ENCODE measurements at places on chromosomes 3 and 15. TPM values are rescaled to one million over a fixed set of nuclear protein-coding genes. Genes with fewer than 3 reads are reported as not detected.

DNA sequence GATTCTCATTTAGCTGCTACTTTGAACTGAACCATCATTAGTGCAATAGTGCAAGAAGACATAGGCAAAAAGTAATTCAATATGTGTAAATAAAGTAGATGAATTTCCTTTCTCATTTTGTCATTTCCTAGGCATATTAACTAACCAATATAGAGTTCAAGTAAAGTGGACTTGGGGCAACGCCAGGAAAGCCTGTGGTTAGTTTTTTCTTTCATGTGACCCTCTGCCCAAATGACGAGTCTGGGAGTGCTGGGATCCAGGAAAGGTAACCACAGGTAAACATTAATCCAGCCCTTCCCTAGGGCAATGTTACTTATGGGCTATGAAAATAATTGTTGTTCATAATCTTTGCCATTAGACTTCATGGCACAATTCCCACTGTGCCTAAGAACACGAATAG lies 181.0 kb downstream of the VPS13C start:
- DNase-seq: no peak

DNA sequence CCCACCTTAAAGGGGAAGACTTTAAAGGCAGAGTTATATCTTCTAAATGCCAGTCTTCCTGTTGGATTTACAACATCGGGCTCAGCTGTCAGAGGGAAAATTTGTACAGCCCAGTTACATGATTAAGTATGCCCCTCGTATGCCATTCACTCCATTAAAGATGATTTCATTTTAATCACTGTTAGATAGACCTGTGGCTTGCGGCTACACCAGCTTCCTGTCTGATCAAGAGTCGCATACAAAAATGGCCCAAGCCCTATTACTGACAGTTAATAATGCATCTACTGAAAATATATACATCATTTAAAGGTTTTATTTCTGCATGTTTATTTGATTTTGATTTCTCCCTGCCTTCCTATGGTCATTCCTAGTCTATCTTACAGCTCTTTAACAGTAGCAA lies 7.1 kb downstream of the EIF4E3 start:
- no peak for DNase-seq

GRCh38 chr3:8191406-8191805 lies 310.2 kb upstream of the LMCD1 start:
- DNase-seq: no peak

GRCh38 chr3:123159926-123160635 lies 41.7 kb upstream of the SEC22A start:
- no peak for DNase-seq

DNA sequence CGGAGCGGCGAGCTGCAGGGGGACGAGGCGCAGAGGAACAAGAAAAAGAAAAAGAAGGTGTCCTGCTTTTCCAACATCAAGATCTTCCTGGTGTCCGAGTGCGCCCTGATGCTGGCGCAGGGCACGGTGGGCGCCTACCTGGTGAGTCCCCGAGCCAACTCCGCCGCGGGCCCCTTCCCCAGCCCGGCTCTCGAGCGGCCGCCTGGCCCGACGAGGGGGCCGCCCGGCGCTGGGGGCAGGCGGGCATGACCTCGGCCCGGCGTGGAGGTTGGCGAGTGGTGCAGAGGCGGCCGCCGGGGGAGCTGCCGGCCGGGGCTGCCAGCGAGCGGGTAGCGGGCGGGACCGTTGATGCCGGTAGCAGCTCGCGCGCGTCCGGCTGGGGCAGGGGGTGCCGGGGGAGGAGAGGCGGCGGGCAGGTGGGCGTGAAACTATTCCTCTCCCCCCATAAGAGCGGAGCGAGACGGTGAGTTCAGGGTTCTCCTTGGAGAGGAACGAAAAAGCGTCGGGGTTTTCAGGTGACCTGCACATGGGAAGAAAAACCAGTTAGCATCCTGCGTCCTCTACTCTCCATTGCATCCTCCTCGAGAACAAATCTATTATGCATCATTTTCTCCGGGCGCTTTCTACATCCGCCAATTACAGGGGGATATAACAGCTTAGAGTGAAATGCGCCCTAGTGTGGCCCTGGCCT lies 585 bp downstream of the SLCO3A1 start:
- DNase-seq: no peak

DNA sequence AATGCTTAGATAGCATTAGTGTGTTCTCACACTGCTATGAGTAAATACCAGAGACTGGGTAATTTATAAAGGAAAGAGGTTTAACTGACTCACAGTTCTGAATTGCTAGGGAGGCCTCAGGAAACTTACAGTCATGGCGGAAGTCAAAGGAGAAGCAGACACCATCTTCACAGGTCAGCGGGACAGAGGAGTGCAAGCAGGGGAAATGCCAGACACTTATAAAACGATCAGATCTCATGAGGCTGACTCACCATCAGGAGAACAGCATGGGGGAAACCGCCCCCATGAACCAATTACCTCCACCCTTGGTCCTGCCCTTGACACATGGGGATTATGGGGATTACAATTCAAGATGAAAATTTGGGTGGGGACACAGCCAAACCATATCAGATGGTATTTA lies 381.5 kb upstream of the DPPA4 start:
- no peak for DNase-seq

DNA sequence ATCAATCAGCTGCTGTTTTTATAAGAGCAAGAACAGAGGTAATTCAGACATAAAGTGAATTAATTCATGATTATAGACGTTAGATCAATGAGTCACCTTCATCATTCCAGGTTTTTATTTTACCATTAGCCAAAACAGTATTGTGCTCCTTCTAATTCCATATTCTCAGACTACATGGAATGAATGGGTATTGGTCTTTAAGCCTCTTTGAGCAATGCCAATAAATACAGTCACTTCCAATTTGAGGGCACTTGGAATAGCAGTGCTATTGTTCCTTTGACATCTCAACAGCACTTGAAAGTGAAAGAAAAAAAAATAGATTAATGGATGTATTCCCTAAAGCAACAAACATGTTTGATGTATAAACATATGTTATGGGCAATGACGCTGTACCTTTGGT lies 830.9 kb upstream of the CFAP20DC start:
- no peak for DNase-seq

DNA sequence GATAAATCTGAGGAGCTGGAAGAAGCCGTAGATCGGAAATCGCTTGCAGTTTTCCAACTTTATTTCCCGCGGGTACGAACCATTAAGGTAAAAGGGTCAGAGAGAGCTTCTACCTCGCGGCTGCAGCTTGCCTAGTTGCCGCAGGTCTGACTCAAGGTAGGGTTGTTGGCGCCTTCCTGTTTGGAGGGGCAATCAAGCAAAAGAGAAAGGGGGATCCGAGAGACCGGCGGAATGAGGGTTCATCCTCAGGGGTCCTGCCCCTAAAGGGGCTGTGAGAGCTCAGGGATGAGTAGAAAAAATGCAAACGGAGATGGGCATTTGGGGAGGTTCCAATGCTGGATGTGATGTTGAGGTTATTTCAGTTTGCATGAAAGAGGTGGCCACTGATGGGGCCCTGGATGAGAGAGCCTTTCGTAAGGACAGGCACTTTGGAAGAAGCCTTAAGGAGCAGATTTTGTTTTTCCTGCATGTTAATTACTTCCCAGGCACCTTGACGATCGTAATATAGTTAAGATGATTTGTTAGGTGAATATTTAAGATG lies 265.4 kb downstream of the CGGBP1 start:
- no peak for DNase-seq

DNA sequence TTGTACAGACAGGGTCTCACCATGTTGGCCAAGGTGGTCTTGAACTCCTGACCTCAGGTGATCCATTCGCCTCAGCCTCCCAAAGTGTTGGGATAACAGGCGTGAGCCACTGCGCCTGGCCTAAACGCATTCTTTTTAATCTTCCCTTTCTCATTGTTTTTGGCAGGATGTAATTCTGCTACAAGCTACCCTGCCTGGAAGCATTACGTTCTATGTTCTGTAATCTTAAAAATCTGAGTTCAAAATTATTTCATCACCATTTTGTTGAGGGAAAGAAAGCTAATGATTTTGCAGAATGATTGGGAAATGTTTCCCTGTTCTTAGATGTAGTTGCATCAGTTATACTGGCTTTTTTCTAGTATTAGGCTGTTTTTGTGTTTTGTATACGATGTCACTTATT lies 71.5 kb downstream of the RGMA start:
- no peak for DNase-seq

DNA sequence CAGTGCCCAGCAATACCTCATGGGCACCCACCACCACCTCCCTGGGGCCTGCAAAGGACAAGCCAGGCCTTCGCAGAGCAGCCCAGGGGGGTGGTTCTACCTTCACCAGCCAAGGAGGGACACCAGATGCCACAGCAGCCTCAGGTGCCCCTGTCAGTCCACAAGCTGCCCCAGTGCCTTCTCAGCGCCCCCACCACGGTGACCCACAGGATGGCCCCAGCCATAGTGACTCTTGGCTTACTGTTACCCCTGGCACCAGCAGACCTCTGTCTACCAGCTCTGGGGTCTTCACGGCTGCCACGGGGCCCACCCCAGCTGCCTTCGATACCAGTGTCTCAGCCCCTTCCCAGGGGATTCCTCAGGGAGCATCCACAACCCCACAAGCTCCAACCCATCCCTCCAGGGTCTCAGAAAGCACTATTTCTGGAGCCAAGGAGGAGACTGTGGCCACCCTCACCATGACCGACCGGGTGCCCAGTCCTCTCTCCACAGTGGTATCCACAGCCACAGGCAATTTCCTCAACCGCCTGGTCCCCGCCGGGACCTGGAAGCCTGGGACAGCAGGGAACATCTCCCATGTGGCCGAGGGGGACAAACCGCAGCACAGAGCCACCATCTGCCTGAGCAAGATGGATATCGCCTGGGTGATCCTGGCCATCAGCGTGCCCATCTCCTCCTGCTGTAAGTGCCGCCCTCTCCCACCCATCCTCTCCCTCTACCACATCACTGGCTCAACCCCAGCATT lies 19.2 kb upstream of the BFSP2 start:
- DNase-seq: peak; percentile 76

GRCh38 chr3:95750097-95750496 lies 1064.3 kb upstream of the EPHA6 start:
- no peak for DNase-seq

- no peak for DNase-seq
These were observed 128.9 kb downstream of the RTP4 start for GRCh38 chr3:187497052-187497451.

GRCh38 chr3:63609834-63610233 lies 42.6 kb upstream of the SNTN start:
- DNase-seq: no peak

DNA sequence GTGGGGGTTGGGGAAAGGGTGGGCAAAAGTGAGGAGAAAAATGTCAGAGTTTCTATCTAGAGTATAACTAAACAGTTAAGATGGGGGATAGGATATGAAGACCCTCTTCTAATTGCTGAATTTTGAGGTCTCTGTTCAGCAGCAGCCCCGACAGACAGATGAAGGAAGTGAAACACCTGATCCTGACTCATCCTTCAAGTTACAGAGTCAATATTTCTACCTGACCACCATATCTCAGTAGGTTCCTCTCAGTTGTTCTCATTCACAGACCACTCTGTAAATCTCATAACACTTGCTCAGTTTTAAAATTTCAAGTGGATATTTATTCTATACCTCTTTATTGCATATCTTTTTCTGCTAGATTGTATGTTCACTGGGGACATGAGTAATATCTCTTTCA lies 69.5 kb downstream of the CCDC54 start:
- DNase-seq: no peak

DNA sequence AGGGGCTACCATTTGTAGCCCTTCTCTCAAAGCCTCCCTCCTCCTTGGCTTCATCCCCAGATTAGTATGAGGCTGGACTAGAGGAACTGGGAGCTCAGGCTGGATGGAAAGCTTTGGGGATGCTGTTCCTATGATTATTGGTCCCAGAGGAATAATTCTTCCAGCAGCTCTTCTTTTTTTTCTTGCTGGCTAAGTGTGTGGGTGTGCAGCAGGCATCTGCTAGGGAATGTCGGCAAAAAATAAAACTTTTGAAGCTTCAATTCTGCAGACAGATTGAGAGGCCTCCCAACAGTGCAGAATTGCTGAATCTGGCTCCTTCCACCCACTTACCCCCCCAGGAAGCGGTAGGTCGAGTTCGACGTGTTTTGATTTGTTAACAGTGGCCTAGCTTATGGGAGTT lies 138.5 kb upstream of the ANKRD28 start:
- DNase-seq: no peak

GRCh38 chr3:32284443-32285212 lies 46.1 kb downstream of the CMTM8 start:
- DNase-seq: no peak

DNA sequence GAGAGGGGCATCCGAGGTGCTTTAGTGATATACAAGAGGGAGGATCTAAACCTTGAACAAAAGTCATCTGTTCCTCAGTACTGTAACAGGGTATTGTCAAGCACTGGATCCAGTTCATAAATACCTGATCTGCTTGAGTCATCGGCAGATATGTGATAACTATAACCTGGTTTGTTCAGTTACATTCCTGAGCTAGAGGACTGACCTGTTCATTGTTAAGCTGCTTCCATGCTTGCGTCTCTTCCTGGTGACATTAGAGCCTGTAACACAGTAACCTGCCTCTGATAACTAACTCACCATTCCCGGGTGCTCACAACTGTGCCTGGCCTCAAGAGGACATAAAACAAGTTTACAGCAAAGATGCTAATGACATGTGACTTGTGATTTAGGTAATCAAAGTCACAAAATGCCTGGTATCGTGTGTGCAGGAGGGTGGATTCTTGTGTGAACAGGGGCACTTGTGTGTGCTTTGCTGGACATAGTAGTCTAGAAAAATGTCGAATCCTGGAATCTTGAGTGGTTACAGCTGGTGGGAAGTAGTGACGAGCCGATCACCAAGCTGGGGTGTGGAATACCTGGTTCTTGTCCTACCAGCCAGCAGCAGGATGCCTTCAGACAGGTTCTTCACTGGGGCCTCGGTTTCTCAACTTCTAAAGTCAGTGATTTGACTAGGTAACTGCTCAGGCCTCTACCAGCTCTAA lies 30.9 kb upstream of the POLR2M start:
- no peak for DNase-seq

DNA sequence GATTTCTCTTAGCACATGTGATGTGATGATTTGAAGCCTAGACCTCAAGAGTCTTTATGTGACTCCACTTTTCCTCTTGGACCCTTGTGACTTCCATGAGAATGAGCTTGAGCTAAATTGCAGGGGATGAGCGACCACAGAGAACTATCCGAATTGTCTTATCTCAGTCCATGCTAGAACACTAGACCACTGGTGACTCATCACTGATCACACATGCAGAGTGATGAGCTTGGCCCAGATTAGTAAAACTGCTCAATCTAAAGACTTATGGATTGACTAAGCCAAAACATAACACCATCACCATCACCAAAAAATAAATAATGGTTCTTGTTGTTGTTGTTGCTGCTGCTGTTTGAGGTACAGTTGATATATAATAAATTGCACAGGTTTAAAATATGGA lies 114.1 kb upstream of the CFAP20DC start:
- DNase-seq: no peak

PDZRN3 gene
- 82.1 TPM for polyA plus RNA-seq

WNT7A gene
- 1.3 TPM for polyA plus RNA-seq

IFT122 gene
- polyA plus RNA-seq: 67.8 TPM

DPPA2 gene
- polyA plus RNA-seq: not detected

PAQR5 gene
- 6.2 TPM for polyA plus RNA-seq
